Common myeloid progenitor, CD34-positive (primary cell): ENCODE measurements at places on chromosomes 5 and 9.

DNA sequence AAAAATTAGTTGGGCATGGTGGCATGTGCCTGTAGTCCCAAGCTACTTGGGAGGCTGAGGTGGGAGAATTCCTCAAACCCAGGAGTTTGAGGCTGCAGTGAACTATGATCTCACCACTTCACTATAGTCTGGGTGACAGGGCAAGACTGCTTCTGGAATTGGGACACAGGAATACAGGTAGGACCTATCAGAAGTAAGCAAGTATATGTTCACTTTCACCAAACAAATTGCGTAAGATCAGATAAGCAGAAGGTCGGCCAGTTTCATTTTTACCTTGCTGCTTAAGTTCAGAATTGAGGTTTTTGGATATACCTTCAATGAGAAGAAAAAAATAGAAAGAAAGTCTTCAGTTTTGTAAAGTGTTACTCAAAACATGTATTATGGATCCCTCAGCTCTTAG, 171.7 kb downstream of the MAT2B start:
- DNase-seq, result no peak

DNA sequence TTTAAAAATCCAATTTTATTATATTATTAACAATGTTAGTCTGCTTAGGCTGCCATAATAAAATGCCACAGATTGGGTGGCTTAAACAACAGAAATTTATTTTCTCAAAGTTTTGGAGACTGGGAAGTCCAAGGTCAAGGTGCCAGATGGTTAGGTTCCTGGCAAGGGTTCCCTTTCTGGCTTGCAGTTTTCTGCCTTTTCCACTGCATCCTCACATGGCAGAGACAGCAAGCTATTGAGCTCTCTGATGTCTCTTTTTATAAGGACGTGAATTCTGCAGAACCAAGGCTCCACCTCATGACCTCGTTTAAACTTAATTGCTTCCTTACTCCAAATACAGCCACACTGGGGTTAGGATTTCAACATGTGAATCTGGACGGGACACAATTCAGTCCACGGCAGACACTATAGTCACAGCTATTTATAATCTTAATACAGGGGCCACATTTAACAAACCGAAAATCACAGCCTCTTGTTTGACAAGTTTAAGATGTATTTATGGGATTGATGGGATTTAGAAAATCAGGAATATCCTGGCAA, 174.9 kb upstream of the PUM3 start:
- no peak for DNase-seq

DNA sequence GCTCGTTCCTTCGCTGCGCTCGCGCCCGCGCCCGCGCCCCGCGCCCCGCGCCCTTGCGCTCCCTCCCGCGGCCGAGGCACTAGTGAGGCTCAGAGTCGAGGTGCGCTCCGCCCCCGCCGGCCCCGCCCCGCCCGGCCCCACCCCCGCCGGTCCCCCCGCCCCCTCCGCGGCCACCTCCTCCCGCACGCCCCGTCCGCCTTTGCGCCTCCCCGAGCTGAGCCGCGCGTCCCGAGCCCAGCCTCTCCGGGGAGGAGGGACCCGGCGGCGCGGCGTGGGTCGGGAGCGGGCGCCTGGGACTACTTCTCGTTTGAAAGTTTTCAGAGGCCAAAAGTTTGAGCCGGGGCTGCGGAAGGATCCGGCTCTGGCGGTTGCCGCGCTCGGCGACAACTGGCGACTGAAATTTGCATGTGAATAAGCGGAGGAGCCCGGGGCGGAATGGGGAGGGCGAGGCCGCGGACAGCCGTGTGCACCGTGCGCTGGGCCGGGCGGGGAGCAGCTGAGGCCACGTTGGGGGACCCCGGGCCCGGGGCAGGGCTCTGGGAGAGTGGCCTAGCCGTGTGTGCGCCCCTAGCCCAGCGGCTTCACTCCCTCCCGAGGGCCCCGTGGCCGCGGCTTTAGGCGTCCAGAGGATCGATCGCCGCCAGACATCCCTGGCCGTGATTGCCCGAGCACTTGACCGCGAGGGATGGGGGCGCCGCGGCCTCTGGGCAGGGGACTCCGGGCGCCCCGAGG, at the start of gene NOTCH1:
TSS of gene NOTCH1 (minus strand) at position 84 of the 732 bp plus-strand sequence. CDS start 262 bp downstream, outside the sequence.
- peak; percentile 97 for DNase-seq

GRCh38 chr5:113514289-113514635, 768 bp downstream of the YTHDC2 start:
- DNase-seq, result no peak

DNA sequence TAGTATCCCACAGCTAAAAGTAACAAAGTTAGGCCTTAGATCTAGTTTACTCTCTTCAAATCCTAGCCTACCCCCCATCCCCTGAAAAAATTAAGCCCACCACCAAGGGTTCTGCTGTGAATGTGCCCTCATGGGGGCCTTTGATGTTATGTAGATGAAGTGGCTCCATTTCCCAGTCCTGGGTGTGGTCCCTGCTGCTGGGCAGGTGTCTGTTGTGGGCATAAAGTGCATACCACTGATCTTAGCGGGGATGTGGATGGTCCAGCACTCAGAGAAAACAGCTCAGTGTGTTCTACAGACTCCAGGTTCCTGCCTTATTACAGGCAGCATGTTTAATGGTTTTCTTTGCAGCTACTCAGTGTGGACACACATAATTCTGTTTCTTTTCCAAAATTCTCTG, 1.9 kb downstream of the PCBD2 start:
- DNase-seq, result no peak

DNA sequence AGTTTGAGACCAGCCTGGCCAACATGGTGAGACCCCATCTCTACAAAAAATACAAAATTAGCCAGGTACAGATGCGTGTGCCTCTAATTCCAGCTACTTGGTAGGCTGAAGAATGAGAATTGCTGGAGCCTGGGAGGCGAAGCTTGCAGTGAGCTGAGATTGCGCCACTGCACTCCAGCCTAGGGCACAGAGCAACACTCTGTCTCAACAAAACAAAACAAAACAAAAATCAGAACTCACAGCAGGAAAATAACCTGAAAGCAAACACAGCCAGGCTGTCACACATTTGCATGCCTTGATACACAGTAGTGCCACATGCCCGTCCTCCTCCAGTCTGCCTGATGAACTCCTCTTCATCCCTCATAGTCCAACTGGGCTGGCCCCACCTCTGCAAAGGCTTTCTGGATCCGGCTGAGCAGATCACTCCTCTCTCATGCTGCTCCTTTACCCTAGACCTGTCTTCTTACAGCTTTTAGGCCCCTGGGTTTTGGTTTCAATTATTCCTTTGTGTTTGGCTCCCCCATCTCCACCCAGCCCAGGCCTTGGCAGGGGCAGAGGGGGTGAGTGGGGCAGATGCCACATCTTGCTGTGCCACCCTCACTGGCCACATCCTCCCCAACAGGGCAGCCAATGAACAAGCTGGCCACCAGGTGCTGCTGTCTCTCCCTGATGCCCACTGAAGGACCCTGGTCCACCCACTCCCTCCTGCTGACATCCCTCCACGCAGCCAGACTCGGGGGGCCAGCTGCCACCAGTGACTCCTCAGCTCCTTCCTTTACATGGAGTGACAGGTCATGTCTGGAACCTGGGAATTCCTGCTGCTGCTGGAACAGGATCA, 62.0 kb upstream of the GGTA1 start:
- no peak for DNase-seq

DNA sequence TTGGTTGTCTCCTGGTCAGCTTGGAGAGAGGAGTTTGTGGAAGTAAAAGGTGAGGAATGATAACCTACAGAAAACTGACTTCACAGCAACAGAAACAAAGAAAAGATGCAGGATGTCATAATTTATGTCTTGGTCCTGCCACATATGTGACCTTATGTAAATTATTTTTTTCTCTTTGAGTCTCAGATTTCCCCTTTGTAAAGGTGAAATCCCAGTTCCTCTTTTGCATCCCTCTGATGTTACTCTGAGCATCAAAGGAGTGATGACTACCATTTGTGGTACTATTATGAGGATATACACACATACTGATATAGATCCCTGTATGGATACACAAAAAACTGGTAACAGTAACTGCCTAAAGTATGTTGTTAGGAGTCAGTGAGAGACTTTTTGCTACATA, 1.4 kb upstream of the THG1L start:
- no peak for DNase-seq

GRCh38 chr9:91500509-91501014, 76.9 kb upstream of the NFIL3 start:
- peak; percentile 6 for DNase-seq
